ENCODE measurements at places on chromosomes 3 and 15. TPM values are rescaled to one million over a fixed set of nuclear protein-coding genes. Genes with fewer than 3 reads are reported as not detected.

The SLC51A gene
- 60.6 TPM for polyA plus RNA-seq

The ILDR1 gene
- 1.4 TPM for polyA plus RNA-seq

The CHMP2B gene
- polyA plus RNA-seq = 26.5 TPM

The IGF2BP2 gene
- 18.9 TPM for polyA plus RNA-seq

The RPLP1 gene
- 1,127 TPM for polyA plus RNA-seq

The GOLGA8J gene
- 6.3 TPM for polyA plus RNA-seq

The KCNAB1 gene
- 8.9 TPM for polyA plus RNA-seq

The FGF12 gene
- 3.3 TPM for polyA plus RNA-seq

The FAM81A gene
- 4.4 TPM for polyA plus RNA-seq

Data from testis (tissue), 5 donors.